ENCODE measurements at places on chromosomes 4 and X.

GRCh38 chr4:7847206-7847605, 92.5 kb downstream of the AFAP1 start:
- DNase-seq: no peak

- no peak for DNase-seq
Observed at GRCh38 chr4:143355540-143356217, 19.0 kb downstream of the GAB1 start.

- DNase-seq: no peak
Observed at GRCh38 chr4:37836838-37837440, 10.5 kb downstream of the PGM2 start.

DNA sequence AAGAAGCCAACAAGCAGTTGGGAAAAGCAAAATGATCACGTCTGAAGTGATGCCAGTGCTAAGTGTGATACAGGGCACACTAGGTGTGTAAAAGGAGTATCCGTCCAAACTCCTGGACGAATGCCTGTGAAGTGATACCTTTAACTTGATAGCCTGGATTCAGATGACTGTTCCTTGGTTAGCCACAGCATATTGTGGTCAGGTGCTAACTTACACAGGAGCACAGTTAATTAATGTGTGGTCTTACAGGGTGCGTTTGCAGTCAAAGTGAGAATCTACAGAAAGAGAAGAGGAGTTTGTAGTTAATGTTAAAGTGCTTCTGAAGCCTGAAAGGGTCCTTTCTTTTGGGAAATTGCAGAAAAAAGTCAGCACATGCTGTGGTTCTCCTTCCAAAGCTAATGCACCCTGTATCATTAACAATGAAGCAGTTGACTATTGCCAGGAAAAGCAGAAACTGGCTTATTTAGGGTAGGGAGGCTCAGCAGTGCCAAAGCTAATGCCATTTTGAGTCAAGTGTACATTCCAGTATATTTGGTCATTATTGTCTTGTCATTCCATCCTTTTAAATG, 61.1 kb downstream of the DCLK2 start:
- DNase-seq: no peak

DNA sequence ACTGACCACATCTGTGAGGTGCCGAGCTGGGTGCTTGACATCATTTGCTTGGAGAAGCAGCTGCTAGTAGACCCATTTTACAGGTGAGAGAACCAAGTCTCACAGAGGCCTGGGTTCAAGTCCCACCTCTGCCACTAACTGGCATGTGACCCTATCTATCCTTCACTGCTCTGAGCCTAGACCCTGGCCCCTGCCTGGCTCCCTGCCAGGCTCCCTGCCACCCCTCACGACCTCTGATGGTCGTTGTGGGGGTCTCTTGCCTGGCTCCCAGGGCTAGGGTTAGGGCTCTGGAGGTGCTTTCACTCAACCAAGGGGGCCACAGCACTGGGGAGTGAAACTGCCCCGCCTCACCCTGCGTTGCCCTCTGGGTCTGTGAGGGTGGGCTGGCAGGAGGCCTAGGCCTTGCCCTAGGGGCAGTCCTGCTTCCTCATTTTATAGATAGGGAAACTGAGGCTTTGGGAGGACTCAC, 7.2 kb upstream of the ADD1 start:
- DNase-seq: no peak

GRCh38 chrX:130100180-130100579, 10.1 kb downstream of the ELF4 start:
- no peak for DNase-seq

DNA sequence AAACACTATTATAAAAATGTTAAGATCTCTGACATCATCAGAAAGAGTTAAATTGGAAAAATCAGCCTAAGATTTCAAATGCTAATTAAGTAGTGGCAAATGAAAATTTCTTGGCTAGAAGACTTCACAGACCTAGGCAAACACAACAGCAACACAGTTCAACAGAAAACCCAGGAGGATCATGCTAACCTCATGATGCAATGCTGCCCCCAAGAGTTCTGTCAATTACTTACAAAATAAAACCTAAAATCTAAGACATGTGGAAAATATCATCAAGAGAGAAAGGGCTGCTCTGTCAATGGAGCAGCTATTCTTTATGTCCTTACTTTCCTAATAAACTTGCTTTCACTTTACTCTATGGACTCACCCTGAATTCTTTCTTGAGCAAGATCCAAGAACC, 21.0 kb downstream of the S100G start:
- no peak for DNase-seq
